DMS79 (cell line): ENCODE measurements at places on chromosomes 7 and 10.

DNA sequence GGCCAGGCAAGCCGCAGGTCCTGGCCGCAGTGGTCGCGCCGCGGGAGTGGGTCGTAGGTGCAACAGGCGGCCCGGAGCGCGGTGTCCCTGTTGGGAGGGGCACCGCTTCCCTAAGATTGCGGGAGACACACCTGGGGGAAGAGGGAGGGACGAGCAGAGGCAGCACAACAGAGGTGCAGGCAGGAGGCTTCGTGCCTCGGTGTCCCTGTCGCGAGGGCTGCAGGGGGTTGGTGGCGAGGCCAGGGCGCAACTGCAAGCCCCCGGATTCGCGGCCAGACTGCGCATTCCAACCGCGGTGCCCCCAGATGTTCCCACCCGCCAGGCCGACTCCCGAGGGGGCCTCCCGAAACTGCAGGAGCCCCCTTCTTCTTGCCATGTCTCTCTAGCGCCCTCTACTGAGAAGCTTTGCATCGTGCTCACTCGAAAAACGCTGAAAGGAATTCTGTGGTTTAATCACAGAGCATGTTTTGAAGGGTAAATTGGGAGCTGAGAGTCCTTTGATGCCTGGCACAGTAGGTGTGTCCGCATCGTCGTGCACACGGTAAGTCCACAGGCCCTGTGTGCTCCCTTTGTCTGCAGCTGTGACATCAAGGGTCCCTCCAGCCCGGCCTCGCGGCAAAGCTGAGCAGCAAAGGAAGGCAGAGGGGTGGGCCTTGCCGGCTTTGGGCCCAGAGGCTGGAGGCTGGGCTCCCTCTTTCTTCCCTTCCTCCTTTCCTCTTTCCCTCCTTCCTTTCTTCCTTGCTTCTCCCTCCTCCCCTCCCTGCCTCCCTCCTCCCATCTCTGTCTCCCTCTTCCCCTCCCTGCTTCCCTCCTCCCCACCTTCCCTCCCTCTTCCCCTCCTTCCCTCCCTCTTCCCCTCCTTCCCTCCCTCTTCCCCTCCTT, 6.2 kb upstream of the MBL2 start:
- no peak for DNase-seq

DNA sequence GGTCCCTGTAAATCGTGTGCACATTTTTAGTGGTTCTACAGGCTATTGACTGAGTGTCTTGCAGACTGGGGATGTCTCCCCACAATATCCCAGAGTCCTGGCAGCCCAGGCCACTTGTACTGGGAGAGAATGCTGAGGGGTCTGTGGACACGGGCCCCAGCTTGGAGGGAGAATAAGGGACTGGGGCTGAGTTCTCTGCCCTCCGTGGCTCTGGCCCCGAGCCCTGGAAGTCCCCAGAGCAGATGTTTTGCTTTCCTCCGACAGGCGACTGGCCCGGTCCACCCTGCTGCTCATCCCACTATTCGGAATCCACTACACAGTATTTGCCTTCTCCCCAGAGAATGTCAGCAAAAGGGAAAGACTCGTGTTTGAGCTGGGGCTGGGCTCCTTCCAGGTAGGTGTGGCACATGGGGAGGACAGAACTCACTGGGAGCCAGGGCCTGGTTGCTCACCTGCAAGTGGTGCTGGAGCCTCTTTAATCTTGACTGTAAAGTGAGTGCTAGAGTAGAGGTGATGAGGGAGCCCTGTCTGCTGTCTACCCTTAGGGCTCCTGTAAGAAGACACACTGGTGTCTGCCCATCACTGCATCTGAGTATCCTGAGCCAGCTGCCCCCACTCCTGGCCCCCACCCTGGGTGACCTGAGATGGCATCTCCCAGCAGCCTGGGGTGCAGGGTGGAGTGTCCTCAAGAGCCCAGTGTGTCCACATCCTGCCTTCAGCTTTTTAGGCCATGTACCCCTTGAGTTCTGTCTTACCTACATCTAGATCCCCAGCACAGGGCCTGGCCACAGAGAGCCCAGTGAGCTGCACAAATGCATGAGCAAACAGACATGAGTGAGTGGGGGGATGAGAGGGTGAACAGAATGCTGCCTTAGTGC, 51.1 kb downstream of the ADCYAP1R1 start:
- no peak for DNase-seq

GRCh38 chr7:31875424-31875823, 188.4 kb downstream of the PPP1R17 start:
- DNase-seq: no peak

- DNase-seq: no peak
These were observed 680.7 kb downstream of the SUGCT start for GRCh38 chr7:40815512-40815911.

DNA sequence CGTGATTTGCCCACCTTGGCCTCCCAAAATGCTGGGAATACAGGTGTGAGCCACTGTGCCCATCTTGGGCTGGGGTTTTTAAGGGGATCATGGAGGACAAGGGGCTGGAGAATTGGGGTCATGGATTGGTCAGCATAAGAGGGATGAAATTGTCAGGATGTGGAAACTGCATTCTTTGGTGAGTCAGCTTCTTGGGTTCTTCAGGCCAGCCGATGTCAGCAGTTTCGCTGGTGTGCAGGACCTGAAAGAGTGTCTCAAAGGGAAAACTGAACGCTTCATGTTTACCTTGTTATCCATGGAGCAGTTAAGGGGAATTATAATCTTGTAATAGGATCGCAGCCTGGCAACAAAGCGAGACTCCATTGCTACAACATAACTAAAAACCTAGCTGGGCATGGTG, 13.0 kb downstream of the GALNT17 start:
- no peak for DNase-seq

- no peak for DNase-seq
These were observed 181.8 kb upstream of the DGKB start for GRCh38 chr7:15084368-15084767.

DNA sequence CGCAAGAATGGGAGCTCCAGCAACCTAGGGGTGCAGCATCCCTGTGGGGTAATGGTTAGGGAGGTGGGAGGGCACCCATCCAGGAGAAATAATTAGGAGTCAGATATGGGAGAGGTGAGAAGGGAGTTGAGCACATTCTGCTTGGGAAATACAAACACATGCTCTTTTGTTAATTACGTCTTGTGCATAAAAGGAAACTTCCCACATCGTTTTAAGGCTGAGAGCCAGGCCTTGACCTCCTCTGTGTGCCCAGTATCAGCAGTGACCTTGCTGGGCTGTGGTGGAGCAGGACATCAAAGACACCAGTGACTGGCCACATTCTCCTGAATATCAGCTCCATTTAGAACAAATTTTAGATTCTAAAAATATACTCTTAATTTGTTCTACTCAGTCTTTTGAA, 22.6 kb downstream of the AKR1C4 start:
- DNase-seq: no peak

GRCh38 chr10:129949411-129949810, 14.7 kb downstream of the EBF3 start:
- no peak for DNase-seq

DNA sequence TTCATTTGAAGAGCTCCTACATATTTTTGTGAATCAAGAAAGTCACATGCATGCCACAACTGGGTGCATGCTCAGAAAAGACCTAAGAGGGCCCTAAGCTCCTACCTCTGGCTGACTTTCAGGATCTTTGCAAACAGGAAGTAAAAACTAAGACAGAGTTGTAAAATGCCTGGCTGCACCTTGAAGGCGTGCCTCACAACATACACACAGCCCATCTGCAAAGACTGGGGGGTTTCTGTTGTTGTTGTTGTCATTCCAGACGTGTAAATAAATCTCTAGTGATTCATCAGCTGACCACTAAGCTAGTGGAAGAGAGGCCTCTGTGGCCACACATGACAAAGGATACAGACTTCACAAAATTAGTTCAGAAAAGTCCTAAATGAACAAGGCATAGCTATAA, 31.8 kb downstream of the SMURF1 start:
- no peak for DNase-seq

- no peak for DNase-seq
These were observed 366 bp upstream of the TAF3 start for GRCh38 chr10:7817984-7818294.

- no peak for DNase-seq
These were observed 132.3 kb upstream of the ANK3 start for GRCh38 chr10:60521974-60522405.

- DNase-seq: no peak
These were observed 31.4 kb downstream of the CCDC71L start for GRCh38 chr7:106629516-106629915.

DNA sequence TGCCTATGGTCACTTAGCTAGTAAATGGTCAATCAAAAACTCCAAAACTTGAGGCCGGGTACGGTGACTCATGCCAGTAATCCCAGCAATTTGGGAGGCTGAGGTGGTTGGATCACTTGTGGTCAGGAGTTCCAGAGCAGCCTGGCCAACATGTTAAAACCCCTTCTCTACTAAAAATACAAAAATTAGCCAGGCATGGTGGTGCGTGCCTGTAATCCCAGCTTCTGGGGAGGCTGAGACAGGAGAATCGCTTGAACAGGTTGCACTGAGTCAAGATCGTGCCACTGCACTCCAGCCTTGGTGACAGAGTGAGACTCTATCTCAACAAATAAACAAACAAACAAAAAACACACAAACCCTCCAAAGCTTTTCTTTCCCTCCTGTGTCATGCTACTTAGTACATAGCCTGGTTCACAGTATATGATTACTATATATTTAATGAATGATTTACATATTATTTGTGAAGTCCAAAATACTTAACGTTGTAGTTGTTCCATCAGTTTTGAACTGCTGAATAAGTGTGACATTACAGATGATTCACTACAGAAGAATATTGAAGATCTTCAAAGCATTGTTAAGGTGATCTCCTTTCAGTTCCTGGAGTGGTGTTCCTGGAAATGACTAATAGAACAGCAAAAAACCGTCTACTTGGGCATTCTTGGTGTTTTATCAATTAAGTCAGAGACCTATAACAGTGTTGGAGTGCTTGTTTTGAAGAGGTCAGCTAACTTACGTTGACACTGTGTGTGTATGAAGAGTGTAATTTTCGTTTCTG, 72.9 kb downstream of the ADK start:
- no peak for DNase-seq
